Stimulated activated CD8-positive, alpha-beta memory T cell treated with anti-CD3 and anti-CD28 coated beads, Interleukin-4, amount 100 ng/mL, for 1 hour (primary cell): ENCODE measurements at places on chromosomes 5 and 9.

DNA sequence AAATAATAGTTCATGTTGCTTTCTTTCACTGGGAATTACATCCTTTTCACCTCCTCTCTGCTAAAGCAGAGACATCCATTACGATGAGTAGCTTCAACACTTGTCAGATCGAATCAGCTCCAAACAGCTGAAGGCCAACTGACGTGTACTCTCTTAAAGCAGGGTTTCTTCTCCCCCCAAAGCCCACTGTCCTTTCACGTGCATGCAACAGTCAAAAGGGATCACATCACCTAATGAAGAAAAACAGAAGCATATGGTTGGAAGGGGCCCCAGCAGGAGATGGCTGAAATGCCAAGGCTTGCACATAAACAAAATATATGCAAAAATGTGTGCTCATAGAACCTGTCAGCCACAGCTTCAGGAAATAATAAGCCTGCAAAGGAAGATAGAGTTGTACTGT, 421.6 kb downstream of the ANXA1 start:
- no peak for DNase-seq

DNA sequence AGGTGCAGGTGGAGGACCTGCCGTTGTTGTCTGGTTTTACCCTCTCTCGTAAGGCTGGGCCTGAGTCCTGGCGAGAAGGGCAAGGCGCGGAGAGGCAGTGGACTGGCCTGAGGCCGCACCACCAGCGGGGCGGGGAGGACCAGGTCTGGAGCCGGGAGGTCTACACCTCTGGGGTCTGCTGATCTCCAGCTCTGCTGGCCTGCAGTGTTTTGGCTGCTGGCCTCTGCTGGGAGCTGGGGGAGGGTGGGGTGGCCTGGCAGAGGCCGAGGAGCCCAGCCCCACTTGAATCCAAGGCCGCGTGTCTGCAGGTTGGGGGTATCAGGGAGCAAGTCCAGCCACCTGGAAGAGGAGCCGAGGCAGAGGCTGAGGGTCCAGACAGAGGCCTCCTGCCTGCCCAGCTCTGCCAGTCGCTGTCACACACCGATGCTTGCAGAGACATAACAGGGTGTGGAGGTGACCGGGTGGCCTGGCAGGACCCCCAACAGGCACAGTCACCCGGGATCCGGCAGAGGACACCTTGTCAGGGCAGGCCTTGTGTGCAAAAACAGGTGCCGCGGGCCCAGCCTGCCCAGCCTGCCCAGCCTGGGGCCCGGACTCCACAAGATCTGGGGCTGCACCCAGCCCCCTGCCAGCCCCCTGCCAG, 29.9 kb upstream of the NOTCH1 start:
- no peak for DNase-seq

- no peak for DNase-seq
Measured at GRCh38 chr9:137176302-137177182, 4.7 kb upstream of the TMEM210 start.

GRCh38 chr5:170748951-170749471, 34.5 kb upstream of the GABRP start:
- no peak for DNase-seq

- no peak for DNase-seq
Measured at GRCh38 chr5:96064877-96065276, 103.2 kb upstream of the ELL2 start.

- DNase-seq, result no peak
Measured at GRCh38 chr5:108481355-108481931, 99.5 kb upstream of the FBXL17 start.

GRCh38 chr5:162209005-162209605, 141.5 kb downstream of the GABRG2 start:
- no peak for DNase-seq

- DNase-seq, result no peak
Measured at GRCh38 chr5:16582081-16582480, 34.7 kb downstream of the RETREG1 start.
